ENCODE measurements at places on chromosomes 4 and X. TPM values are rescaled to one million over a fixed set of nuclear protein-coding genes. Genes with fewer than 3 reads are reported as not detected.

Gene SPANXC
- not detected for total RNA-seq

Gene ERAS
- not detected for total RNA-seq

Gene SPANXA1
- total RNA-seq: not detected

Gene NPFFR2
- total RNA-seq: 8.2 TPM

Gene CYBB
- total RNA-seq: under 0.01 TPM

Gene ADAMTS3
- 3.9 TPM for total RNA-seq

Gene MAGEC2
- total RNA-seq: not detected

Gene ZNF674
- total RNA-seq: 2.7 TPM

Gene FAM241A
- 1.9 TPM for total RNA-seq

Gene ODAM
- total RNA-seq: not detected
